ENCODE measurements at places on chromosomes 4 and X.

GRCh38 chrX:119981286-119982070, 37.9 kb upstream of the NKAP start:
- no peak for DNase-seq

GRCh38 chr4:6230827-6231662, 30.7 kb upstream of the JAKMIP1 start:
- DNase-seq: no peak

DNA sequence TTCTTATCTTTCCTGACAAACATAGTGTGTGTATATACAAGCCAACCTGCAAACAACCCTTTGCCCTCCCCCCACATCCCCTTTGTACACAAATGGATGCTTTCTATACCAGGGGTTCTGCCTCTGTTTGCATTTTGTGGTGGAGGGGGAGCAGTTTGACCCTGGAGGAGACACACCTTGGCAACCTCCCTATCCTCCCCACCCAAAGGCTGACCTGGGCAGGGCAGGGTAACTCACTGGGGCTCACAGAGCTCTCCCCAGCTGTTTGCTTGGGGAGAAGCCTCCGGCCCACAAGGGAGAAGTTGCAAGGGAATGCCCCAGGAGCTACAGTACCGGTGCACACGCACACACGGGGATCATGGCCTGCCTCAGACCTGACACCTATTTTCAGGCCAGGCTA, 372.6 kb downstream of the BCOR start:
- DNase-seq: no peak

DNA sequence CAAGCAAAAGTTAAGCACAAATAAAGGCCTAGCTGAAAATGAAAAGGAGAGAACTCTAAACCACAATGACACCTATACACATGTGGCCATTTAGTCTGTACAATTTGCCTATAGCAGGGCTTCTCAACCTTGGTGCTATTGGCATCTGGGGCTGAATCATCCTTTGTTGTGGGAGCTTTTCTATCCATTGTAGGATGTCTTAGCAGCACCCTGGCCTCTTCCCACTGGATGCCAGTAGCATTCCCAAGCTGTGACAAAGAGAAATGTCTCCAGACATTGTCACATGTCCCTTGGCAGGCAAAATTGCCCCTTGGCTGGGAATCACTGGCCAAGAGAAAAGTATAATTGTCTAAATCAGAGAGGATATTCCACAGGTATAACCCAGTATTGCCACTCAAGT, 13.5 kb upstream of the PRPS2 start:
- no peak for DNase-seq

GRCh38 chr4:151728006-151728405, 32.8 kb downstream of the GATB start:
- DNase-seq: no peak

GRCh38 chrX:1011691-1012283, 200.7 kb downstream of the CRLF2 start:
- no peak for DNase-seq

DNA sequence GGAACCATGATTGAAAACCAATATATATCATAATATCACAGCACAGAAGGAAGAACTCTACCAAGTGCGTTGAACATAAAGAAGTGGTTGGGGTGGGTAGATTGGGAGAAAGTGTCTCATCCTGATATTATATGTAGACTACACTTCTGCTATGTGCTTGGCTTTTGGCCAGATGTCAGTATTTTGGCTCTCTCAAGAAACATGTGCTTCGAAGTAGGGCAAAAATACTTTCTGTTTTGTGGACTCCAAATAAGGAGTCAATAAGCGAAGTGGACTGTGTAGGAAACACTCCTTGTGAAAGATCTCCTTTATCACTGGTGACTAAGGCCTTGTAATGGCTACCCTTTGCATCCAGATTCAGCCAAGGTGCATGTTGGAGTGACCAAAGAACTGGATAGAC, 7.8 kb upstream of the HPSE start:
- DNase-seq: no peak

GRCh38 chr4:126766241-126766640, 866.5 kb upstream of the INTU start:
- no peak for DNase-seq

- DNase-seq: no peak
Observed at GRCh38 chr4:185730387-185730786, 81.6 kb downstream of the SORBS2 start.

DNA sequence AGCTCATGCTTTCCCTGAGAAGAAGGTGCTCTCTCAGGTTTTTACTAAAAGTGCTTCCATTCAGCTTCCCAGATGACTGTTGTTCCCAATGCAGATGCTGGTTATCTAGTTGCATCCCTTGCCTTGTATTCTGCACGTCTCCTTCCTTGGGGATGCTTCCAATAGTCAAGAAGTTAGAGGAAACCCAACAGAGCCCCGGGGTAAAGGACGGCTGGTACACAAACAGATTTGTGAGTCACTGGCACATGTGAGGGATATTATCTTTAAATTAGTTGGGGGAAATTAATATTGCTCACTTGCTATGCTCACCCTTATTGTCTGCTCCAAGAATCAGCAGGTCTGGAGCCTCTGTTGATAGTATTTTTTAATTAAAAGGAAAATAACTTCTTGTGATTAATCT, 465.2 kb upstream of the BOD1L1 start:
- DNase-seq: no peak

- DNase-seq: no peak
Observed at GRCh38 chr4:116343809-116344208, 741.6 kb downstream of the TRAM1L1 start.

- no peak for DNase-seq
Observed at GRCh38 chrX:150548684-150549083, 19.7 kb upstream of the MTM1 start.

GRCh38 chr4:13654162-13654797, 26.8 kb upstream of the BOD1L1 start:
- DNase-seq: peak; percentile 74

DNA sequence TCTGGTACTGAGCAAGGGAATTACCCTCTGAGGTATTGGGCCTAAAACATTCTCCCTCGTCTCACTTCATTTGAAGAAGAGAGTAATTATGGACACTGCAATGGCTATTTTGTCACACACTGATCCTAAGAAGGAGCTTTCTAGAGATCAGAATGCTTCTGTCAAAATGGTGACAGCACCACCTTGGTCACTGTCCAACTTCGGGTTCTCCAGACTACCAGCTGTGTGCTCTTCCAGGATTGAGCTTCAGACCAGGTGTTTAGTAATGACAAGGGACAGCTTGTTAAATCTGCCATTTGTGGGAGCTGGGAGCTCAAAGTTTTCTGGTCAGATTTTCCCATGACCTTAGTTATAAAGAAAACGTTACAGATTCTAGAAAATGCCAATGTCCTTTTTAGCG, 105.4 kb downstream of the POLA1 start:
- DNase-seq: no peak

- DNase-seq: no peak
Observed at GRCh38 chr4:86035688-86036087, 324.2 kb downstream of the MAPK10 start.

DNA sequence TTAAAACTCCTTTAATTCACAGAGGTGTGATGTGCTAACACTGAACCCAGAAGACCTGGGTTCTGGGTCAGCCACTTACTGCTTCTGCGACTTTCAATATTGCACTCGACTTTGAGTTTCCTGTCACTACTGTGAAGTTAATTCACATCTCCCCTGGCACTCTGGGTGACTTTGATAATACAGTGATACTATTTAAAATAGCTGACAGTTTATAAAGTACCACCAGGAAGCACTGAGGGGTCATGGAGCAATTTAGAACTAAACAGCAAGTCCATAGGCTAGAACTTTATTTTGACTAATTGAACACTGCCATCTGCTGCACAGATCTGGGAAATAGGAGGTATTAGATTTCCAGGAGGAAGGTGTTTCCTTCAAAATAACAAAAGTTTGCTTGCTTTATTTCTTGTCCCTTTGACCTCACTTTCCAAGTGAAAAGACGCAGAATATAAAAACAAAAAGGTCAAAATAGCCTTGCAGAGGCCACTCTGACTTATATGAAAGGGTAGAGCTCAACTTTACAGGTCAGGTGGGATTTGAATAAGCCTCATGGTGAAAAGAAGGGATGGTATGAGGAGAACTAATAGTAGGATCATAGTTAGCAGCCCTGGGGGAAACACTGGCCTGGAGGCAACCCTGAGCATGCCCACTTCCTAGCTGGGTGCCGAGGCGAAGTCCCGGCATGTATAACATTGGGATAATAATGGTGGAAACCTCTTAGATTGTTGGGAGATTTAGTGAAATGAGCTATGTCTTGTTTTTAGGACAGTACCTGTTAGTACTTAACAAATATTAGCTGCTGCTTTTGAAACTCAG, 53.4 kb downstream of the ZNF518B start:
- DNase-seq: no peak

DNA sequence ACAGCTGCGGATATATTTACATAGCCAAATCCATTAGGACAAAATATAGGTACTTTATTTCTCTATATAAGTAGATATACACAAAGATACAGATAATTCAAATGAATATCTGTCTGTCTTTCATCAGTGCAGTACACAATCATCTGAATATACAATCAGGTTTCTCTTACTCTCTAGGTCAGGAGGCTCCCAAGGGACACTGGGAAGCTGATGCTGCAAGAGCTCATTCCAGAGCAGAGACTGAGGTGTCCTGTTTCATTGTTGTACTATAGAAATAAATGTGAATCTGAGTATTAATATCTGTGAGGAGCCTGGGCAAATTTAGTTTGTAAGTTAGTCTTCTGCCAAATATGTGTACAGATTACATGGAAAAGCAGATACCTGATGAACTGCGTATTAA, 4.2 kb downstream of the TLL1 start:
- no peak for DNase-seq

DNA sequence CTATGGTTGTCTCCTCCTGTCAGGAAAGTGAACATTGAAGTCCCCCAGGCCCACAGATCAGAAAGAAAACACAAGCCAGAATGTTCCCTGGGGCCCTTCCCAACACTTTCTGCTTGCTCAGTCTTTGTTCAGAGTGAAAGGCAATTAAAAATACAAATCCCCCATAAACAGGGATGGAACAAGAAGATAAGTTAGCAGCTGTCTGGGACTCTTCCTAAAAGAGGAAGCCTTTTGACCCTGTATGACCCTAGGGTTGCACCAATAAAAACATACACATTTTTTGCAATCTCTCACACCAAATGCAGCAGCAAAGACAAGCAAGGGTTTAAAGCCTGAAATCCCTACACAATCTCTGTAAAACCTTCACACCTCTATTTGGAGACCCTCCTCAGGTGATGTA, 22.6 kb downstream of the IRF2 start:
- DNase-seq: no peak

DNA sequence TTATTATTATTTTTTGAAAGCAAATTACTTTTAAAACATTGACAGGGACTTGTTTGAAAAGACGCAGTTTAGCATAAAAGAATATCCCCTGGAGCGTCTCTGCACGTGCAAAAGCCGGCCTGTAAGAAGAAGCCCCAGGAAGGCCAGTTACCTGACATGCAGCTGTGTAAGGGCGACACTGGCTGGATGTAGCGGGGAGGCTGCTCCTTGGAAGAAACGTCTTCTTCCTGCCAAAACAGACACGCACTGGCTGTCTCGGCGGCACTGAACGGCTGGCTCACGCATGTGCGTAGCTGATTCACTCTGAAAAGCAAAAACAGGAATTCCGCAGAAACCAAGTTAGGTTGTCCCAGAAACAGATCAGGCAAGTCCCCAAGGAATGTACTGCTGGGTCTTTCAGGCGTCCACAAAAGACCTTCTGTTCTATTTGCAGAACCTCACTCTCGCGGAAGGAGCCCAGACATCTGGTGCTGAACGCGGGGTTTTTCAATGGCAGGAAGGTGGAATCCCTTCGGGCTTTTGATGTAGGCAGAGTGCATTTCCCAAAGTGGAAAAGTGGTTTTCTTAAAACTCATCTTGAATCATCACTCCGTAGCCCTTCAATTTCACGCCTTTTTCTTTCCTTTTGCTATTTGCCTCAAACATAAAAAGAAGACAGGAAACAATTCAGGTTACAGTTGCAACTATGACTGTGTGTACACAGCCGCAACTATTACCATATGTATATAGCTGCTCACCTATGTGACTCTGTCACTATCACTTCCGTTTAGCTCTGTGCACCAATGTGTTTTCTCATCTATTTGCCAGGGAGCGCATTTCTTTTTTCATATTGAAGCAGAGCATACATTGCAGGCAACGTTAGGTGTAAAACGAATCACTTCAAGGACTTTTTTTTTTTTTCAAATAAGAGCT, 38.1 kb upstream of the ARSH start:
- DNase-seq: no peak

GRCh38 chr4:168893205-168893604, 116.8 kb downstream of the CBR4 start:
- no peak for DNase-seq

GRCh38 chr4:47669946-47670345, 167.9 kb downstream of the CORIN start:
- DNase-seq: no peak

GRCh38 chr4:15918484-15919129, 19.9 kb downstream of the FGFBP1 start:
- no peak for DNase-seq

DNA sequence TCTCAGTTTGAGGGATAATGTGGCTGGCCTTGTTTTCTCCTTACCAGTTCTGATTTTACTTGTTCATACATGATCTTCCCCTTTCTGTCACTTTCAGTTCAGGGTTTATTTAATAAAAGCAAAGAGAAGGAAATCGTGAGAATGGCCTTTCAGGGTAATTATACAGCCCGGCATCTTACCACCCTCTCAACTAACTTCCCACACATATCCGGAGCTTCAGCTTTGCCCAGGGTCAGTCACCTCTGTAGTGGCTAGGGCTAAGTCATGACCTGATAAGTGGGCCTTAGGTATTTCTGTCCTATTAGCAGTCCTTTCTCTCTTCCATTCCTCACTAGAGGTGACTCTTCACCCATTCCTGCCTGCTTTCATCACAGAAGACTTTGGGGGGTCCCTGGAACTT, 15.8 kb downstream of the TRPC5 start:
- no peak for DNase-seq

DNA sequence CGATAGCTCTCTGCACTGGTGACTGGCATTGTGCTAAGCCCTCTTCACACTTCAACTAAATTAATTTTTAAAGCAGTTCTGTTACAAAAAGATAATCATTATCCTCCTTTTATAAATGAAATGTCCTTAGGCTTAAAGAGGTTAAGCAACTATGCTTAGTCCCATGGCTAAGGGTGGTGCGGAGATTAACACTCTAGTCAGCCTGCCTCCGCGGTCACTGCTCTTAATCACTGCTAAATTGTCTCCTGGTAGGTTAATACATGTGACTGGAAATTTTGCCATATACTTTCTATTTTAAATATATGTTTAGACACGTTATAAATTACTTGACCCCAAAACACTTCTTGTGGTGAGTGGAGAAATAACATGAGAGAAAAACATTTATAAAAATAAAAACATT, 473.7 kb downstream of the CENPC start:
- no peak for DNase-seq

GRCh38 chrX:24259544-24260240, 54.2 kb downstream of the SUPT20HL2 start:
- DNase-seq: no peak

DNA sequence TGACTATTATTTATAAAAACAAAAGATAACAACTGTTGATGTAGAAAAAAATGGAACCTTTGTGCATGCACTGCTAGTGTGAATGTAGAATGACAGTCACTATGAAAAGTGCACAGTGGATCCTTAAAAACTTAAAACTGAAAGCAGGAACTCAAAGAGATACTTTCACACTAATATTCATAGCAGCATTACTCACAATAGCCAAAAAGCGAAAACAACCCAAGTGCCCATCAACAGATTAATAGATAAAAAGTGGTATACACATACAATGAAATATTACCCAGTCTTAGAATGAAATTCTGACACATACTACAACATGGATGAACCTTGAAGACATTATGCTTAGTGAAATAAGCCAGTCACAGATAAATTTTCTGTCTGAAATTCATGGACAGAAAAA, 23.8 kb downstream of the CENPC start:
- no peak for DNase-seq

Data from activated T-cell treated with anti-CD3 and anti-CD28 coated beads for 1 hour (primary cell).